ENCODE measurements at places on chromosomes 3 and 15. TPM values are rescaled to one million over a fixed set of nuclear protein-coding genes. Genes with fewer than 3 reads are reported as not detected.

- peak; percentile 17 for DNase-seq
These were observed 680 bp downstream of the GOLIM4 start for GRCh38 chr3:168094877-168095610.

DNA sequence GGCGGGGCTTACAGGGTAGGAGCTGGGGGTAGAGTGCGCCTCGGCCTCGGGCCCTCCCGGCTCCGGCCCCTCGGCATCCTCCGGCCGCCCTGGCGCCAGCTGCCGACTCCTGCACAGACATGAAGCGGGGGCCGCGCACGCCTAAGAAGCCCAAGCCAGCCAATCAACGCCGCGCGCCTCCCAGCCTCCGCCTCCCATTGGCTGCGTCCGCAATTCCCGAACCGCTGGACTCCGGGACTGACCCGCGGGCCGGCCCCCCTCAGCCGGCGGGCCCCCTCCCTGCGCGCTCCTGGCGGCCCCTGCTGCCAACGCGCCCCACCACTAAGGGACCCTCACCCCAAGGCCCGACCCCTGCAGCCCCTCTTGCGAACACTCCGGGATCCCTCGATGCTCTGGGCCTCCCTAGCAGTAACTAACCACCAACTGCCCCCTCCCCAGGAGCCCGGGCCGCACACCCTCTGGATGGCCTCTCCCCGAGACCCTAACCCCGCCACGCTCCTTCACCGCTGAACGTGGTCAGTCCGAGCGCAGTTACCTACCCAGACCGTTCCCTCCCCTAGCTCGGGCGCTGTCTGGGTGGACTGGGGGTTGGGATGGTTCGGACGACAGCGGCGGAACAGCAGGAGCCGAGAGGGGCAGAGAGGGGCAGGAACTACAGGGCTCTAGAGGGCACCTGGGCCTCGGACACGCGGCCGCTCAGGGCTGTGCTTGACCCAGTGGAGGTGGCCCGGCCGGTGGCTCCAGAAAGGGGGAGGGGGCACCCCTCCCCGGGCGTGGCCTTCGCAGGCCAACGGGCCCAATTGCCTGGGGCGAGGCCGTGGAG, 5.0 kb downstream of the GATA2 start:
- peak; percentile 53 for DNase-seq

DNA sequence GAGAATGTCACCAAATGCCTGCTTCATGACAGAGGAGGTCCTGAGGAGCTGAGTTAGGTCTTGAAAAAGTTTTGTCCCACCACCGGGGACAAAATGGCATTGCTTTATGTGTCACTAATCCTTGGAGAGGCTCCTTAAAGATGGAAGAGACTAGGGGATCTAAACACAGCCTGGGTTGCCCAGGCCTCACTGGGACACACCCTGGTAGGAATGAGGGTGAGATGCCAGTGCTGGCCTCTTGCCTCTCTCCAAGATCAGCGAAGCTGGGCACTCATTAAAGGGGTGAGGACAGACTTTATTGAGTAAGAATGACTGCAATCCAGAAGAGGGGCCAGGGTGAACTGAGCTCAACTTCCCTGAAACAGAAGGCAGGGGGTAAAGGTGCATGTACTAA, 58.5 kb upstream of the KLF13 start:
- DNase-seq, result no peak

GRCh38 chr3:132347811-132348210, 30.6 kb downstream of the ACP3 start:
- no peak for DNase-seq

DNA sequence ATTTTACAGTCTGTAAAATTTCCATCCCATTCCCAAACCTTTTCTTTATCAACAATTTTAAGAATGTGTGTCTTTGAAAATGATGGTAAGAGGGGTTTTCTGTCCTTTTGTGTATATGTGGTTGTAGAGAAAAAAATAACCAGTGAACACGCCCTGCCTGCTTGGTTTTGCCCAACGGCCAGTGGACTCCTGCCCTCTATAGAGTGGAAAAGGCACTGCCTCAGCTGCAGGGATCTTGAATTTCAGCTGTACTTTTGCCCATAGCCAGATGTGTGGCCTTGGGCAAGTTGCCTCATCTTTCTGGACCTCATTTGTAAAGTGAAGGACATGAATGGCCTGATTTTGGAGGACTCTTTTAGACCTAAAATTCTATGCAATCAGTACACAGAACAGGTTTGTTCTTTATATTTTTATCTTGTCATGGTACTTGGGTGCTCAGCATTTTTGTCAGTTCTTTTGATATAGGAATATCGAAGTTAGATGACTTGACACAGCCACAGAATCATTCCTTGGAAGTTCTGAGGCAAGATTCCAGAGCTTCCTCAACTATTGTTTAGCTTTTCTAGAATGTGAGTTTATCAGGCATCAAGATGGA, 81.0 kb downstream of the CLDN11 start:
- no peak for DNase-seq

DNA sequence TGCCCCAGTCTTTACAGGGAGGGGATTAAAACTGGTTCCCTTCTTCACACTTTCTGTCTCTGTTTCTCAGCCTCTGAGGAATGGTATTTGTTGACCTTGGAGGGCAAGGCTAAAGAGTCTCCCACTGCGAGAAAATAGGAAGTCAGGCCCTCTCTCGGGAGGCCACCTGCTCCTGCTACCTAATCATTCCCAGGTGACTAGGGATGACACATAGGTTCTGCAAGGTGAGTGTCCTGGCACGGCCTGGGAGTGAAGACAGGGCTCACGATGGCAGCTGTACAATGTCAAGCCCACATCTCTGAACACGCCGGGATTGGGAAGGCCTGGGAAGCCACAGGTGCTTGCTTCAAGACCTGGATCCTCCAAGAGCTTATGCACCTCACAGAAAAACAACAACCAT, 314.2 kb downstream of the NTRK3 start:
- DNase-seq, result no peak

GRCh38 chr3:58287354-58287753, 18.7 kb upstream of the RPP14 start:
- DNase-seq, result no peak

- no peak for DNase-seq
These were observed 73.4 kb downstream of the PLXNA1 start for GRCh38 chr3:127056281-127056680.

- DNase-seq, result no peak
These were observed 415.8 kb upstream of the GRM7 start for GRCh38 chr3:6444888-6445658.

DNA sequence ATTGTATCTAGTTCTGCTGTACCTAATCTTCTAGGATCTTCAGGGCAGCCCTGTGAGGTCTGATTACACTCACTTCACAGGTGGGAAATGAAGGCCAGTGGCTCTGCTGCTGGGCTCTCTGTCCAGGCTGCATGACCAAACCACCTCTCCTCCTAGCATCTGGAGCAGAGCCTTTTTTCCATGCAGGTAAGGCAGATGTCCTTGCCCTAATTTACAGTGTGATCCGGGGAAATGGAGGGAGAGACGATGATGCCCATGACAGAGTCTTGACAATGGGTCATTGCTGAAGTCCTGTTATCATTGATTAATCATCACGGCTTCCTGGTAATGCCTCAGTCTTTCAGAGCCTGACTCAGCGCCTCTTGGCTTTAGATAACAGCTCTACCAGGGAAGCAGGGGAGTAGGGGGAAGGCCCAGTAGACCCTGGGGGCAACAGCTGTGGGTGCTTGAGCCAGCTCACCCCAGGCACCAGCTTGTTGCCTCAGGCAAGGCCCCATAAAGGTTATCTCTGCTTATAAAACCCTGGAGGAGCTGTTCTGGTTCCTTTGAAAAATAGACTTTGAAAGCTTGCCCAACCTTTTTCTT, 153.4 kb downstream of the GABRG3 start:
- DNase-seq, result no peak

DNA sequence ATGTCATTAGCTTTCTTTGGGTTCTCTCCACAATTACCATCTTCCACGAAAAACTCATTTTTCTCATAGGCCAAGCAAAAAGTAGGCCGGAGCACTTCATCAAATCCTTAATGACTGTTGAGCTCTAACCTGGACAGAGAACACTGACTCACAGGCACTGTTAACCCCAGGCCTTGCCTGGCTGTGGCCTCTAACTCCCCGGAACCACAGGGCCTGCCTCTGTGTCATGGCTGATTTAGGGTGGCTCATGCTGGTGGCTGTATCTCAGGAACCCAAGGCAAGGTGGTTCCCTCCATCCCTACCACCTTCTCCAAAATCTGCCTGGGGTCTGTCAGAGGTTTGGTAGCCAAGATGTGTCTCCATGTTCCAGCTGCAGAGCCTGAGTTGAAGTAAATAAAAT, 3.6 kb downstream of the CRTAP start:
- DNase-seq, result no peak

DNA sequence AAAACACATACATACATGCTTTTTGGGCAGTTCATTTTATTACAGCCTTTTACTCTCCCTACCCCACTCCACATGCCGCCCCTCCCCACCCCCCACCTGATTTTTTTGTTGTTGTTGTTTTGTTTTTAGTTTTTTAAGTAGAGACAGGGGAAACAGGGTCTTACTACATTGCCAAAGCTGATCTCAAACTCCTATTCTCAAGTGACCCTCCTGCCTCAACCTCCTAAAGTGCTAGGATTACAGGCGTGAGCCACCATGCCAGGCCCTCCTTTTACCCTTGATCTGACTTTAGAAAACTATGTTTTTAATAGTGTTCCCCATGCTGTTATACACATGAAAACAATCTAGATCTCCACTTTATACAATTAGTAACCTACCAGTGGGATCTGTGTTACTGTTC, 14.8 kb downstream of the PDE12 start:
- DNase-seq, result no peak

DNA sequence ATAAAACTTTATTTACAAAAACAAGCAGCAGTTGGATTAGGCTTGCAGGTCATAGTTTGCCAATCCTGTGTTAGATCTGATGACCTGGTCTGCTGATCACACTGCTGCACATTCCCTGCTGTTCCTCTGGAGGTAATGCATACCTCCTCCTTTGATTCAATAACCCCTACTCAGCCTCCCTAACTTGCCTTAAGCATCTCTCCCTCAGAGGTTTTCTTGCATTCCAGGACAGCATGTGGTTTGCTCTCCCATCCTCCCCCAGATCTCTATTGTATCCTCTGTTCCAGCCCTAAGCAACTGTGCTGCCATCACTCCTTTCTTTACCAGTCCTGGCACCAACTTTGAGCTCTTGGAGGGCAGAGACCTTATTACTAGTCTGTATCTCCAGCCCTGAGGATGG, 63.4 kb downstream of the CACNA2D3 start:
- DNase-seq, result no peak

DNA sequence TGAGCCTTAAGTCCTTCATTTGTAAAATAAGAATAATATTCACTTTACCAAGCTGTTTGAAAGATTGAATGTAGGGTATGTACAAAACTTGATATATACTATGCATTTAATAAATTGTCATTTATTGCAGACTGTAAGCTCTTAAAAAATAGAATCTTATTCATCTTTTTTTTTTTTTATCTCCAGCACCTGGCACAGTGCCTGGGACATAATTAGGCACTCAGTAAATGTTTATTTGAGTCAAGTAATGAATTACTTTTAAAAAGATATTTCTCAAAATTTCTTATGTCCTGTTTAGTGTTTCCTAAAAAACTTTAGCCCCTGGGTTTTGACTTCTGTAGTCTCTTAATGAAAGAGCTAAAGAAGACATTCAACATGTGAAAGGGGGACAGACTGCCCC, 71.7 kb downstream of the TOP2B start:
- no peak for DNase-seq

DNA sequence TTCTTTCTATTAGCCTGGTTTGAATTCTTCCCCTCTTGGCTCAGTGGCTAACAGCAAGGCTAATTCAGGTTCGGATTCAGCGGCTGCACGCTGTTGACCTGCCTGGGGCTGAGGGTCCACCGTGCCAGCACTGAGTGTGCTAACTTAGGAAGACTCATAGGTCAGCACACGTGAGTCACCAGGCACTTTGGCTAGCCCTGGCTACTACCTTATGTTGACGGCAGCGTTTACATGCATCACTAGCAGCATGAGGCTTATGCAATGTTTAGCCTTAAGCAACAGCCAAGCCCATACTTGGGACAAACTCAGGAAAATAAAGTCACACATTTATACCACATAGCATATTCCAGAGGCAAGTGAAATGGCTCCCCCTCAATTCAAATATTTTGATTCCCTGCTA, 137.7 kb downstream of the RAB11A start:
- no peak for DNase-seq

- no peak for DNase-seq
These were observed 194.6 kb downstream of the FAM43A start for GRCh38 chr3:194879991-194880939.

GRCh38 chr3:159887911-159888310, 100.7 kb upstream of the IL12A start:
- no peak for DNase-seq

- DNase-seq, result no peak
These were observed 42.6 kb downstream of the ANKRD28 start for GRCh38 chr3:15755181-15755580.

DNA sequence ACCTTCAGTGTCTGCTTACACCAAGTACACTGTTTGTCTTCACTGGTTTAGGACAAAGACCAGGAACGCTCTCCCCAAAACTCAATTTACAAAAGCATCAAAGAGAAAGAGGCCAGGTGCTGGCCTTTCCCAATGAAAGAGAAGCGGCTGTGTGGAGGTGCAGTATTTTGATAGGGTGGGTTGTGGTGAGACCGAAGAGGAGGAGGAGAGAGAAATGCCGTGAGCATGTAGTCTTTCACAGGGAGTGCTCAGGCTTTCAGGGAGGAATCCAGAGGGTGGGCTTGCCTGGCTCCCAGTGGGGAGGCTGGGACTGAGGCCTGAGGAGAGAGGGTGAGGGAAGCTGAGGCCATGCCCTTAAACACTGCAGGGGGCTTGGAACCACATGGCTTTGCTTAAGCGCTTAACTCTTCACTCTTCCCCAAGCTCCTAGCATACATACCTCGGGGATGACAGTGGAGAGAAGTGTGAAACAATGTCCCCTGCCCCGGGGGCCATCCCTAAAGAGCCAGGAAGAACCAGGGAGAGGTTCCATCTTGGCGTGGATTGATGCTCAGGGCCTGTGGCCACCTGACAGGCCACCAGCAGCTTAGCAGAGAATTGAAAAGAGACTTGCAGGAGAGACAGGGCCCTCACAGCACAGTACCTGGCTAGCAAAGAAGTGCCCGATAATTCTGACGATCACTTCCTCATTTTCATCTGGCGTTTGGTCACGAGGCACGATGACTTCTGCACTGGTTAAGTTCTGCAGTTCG, 60.5 kb downstream of the SENP2 start:
- no peak for DNase-seq

Gene BSN
- 0.06 TPM for total RNA-seq

Gene MCF2L2
- total RNA-seq, result 1.5 TPM

Gene PLD1
- 0.32 TPM for total RNA-seq

Gene WDR76
- total RNA-seq, result 70.8 TPM

Gene CLDN16
- total RNA-seq, result not detected

Gene CCR3
- total RNA-seq, result not detected

Gene SCN5A
- 0.18 TPM for total RNA-seq

Gene ATP10A
- total RNA-seq, result 44.6 TPM

Gene PYGO1
- not detected for total RNA-seq

Gene NMNAT3
- total RNA-seq, result 2.7 TPM

Gene SLC38A3
- total RNA-seq, result not detected

Gene LMCD1
- total RNA-seq, result 2.5 TPM

Gene MON1A
- total RNA-seq, result 8.4 TPM

All from activated naive CD4-positive, alpha-beta T cell treated with anti-CD3 and anti-CD28 coated beads, Interleukin-2, amount 50 U/mL, for 72 hours (primary cell).